ENCODE measurements at places on chromosomes 12 and 14.

GRCh38 chr12:31412292-31412801 is 86.4 kb upstream of the SINHCAF start:
- no peak for DNase-seq

DNA sequence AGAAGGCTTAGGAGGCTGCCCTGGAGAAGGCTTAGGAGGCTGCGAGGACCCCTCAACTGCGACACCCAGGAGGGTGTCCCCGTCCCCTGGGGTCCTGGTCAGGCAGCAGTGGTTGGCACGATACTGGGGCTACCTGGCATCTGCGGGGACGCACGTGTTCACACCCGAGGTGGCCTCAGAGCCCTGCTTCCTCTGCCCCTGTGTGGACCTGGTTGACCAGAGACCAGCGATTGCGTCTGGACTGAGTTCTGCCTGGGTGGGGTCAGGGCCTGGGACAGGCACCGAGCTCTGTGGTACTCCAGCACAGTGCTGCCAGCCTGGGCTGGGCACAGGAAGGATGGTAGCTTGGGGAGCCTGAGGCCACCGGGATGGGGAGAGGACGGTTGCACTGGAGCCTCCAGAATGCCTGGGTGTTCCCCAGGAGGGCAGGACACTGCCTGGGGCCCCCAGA is 735 bp downstream of the ASPG start:
- DNase-seq, result no peak

GRCh38 chr14:103961928-103962578 is 19.7 kb upstream of the RD3L start:
- no peak for DNase-seq

GRCh38 chr12:72275526-72275925 is 3.4 kb downstream of the TRHDE start:
- no peak for DNase-seq

DNA sequence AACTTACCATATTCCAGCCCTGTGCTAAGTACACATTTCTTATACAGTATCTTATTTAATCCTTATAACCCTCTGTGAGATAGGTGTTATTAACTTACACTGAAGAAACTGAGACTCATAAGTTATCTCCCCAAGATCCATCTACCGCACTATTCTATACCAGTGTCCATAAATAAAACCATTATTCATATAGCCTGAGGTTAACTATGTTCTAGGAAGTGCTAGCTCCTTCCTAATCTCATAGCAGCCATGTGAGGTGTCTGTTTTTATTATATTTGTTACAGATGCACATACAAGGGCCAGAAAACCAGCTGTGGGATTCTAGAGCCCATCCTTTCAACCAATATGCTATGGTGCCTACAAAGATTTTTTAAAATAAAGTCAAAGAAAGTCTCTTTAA is 100.3 kb upstream of the RAP1B start:
- no peak for DNase-seq

DNA sequence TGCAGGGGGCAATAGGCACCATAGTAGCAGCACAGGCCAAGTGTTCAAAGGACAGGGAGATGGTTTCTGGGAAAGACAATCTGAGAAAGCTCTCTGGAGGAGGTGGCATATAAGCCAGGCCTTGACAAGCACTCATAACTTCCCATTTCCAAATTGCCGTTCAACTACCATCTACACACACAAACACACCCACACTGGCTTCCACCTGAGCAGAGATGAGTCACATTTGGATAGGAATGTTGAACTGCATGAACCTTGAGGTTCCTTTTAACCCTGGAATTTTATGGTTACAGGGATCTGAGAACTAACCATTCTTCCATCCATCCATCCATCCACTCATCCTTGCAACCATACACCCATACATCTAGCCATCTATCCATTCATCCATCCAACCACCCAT is 86.6 kb downstream of the KSR2 start:
- no peak for DNase-seq

DNA sequence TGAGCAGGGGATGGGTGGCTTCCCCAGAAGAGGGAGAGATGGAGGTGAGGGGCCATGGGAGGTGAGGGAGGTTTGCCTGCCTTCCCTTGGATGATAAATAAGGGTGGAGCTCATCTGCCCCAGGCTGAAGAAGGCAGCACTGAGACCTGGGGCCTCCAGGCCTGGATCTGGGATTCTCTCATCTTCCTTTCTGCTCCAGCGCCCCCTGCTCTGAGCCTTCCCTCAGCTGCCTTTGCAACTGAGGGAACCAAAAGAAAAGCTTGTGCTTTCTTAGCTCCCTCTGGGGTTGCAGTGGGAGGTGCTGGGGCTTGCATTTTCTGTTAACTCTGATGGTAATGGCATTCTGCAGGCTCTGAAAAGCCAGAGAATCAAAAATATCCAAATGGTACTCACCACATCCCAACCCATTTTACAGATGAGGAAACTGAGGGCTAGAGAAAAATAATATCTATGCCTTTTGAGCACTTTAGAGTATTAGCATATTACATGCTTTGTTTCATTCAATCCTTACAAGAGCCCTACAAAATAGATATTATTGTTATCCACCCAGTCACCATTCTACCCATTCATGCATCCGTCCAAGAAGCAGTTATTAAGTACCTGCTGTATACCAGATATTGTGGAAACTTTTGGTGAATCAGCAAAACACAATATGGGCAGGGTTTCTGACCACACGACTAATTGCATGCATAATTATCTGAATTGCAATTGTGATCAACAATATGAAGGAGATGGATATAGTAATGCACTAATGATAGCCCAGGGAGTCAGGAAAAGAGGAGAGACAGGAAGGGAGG is 102.2 kb downstream of the WSCD2 start:
- no peak for DNase-seq

- no peak for DNase-seq
These were observed 16.1 kb downstream of the RASSF9 start for GRCh38 chr12:85820101-85820500.

DNA sequence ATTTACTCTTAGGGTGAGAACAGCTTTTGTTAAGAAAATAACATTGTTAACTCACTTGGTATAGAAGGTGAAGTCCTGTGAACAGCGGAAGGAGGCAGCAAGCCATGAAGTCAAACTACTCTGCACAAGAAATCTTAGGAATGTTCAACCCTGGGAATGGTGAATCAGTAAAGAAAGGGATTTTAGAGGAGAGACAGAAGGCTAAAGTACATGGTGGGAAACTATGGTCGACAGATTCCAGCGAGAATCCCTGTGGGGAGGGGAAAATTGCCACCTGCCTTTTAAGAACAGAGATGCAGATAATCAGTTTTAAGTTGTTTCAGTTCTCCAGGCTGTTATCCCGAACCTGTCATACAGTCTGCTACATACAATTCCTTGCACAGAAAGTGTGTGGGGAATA is 63.2 kb upstream of the PTPRR start:
- DNase-seq, result no peak

- no peak for DNase-seq
These were observed 31.9 kb downstream of the TSPAN19 start for GRCh38 chr12:85004204-85004603.

- no peak for DNase-seq
These were observed 21.1 kb downstream of the SETD3 start for GRCh38 chr14:99459481-99460100.

GRCh38 chr14:67881225-67881624 is 61.6 kb downstream of the RAD51B start:
- DNase-seq, result no peak

DNA sequence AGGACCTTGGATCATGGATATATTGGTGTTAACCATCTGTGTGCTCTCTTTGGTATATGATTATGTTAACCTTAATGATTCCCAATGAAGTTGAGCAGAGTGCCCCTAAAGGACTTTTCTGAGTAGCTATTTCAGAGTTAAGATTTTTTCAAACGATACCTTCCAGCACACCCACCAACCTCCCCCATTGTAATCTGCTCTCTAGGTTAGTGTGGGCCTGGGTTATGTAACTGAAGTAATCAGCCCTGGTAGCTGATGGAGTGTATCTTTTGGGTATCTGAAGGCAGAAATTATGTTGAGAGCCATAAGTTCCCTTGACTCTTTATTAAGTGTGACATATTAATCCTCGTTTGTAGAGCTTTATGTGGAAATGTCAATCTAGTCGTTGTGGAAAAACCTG is 47.6 kb upstream of the RNU6-8 start:
- DNase-seq, result no peak

- no peak for DNase-seq
These were observed 55.7 kb upstream of the BCL11B start for GRCh38 chr14:99327458-99328250.

- no peak for DNase-seq
These were observed 79.5 kb downstream of the SLC25A47 start for GRCh38 chr14:100402631-100403030.

DNA sequence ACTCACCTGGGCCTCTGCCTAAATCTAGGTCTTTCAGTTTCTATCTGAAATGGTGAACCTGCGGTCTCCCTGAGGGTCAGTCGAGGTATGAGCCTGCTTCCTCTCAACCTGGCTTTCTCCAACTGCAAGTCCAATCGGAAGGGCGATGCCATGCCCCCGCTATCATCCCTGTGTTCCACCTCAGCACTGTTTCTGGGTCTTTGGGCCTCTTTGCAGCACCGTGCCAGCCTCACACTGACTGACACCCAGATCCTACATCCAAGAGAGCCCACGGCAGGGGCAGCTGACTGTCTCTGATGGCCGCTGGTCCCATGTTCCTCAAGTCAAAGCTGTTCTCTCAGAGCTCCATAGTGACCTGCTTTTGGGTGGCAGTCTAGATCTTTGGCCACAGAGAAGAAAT is 120.7 kb downstream of the PAPOLA start:
- DNase-seq, result no peak

- no peak for DNase-seq
These were observed 210.7 kb upstream of the ATP2B1 start for GRCh38 chr12:89919241-89919906.

- DNase-seq, result no peak
These were observed 2.9 kb downstream of the ZFHX2 start for GRCh38 chr14:23548351-23549318.

DNA sequence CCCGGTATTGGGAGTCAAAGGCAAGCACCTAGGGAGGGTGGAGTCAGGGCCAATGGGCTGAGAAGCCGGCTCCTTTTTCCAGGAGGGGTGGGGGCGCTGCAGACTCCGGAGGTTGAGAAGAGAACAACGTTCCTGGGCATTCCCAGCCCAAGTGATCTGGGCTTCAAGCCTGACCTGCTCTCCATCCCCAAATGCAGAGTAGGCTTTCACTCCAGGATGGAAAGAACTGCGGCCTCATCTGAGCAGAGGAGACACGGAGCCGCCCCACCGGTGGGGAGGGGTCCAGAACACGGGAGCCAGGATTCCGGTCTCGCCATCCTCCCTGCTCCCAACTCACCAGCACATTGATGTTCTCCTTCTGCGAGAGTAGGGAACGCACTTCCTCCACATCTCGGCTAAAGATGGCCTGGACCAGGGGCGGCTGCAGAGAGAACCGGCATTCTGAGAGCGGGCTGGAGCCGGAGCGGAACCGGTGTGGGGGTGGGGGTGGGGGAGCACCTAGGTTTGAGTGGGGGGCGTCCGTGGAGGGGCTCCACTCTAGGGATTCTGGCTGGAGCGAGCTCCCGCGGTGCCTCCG is 605 bp downstream of the ANKRD52 start:
- no peak for DNase-seq

DNA sequence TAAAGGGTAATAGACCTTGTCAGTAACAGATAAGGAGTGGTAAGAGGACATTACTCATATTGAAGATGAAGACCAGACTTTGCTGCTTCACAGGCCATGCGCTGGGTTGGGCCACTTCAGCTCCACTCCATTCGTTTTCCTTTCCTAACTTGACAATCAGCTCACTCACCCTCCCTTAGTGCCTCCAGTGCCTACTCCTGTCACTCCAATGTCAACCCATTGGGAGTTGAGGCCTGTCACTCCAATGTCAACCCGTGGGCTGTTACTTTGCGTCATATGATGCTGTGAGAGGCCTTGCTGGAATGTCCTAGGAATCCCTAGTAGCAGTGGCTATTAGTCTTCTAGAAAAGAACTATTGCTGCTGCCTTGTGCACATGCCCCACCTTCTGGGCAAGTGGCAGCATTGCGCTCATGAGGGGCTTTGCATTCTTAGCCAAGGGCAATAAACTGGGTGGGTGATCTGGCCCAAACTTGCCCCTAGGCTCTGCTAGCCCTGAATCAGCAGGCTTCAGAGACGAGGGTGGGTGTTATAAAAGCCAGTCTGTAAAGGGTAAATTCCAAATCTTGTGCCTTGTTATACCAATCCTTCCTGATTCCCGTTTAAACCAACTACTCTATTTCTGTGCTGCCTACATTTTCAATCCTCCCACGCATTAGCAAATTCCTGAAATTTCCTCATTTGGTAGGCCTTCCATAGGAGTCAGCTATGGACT is 36.1 kb downstream of the BAZ2A start:
- peak; percentile 39 for DNase-seq

DNA sequence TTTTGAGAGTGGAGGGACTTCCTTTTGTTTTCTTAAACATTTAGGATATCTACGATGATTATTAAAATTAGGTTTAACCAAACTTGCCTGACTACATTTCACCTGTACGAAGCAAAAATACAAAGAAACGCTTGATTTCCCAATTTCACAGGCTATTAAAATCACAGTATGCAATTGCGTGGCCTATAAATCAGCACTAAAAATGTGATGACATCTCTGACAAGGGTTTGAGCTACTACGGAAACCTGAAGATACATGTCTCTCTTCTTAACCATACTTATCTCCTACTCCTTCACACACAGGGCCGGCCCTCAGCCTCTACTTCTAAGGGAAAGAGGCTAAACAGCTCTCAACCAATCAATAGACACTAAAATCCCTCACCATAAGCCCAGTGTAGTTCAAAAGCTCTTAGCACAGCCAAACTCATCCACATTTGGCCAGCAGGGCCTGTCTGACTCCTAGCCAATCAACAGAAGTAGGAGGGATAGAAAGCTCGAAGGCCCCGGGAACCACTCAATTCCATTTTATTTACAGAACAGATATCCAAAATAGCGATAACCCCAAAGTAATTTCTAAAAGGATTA is 137.3 kb downstream of the FOXN3 start:
- DNase-seq, result no peak
